ENCODE measurements at places on chromosomes 2 and 18.

DNA sequence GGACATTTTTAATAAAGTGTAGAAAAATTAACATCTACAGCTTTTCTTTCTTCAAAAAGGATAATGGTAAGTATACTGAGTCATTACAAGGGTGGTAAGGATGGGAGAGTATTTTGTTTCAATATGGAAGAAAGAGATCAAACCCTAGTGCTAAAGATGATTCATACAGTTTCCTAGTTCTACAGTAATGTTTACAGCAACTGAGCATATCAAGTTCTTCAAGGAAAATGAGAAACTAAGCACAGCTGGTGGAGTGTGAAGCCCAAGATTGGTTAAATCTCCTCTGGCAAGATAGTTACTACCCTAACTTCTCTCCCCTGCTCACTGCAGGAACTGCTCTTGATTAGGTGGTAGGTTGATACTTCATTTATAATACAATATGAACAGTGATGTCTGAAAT is 467.5 kb downstream of the XIRP2 start:
- H3K27ac ChIP-seq: no peak overlapping the region
- no peaks in the 10 kb centered on the region for H3K4me1 ChIP-seq
- peak; percentile 35 for DNase-seq
- no peaks in the 10 kb centered on the region for H3K36me3 ChIP-seq

GRCh38 chr18:35099911-35100310 is 58.7 kb downstream of the MAPRE2 start:
- H3K27ac ChIP-seq: no peak overlapping the region
- H3K36me3 ChIP-seq: no peaks in the 10 kb centered on the region
- H3K27me3 ChIP-seq: no peaks in the 10 kb centered on the region
- no peak overlapping the region for H3K4me3 ChIP-seq
- no peak for DNase-seq

- no peak for DNase-seq
- H3K27me3 ChIP-seq: no peaks in the 10 kb centered on the region
- no peak overlapping the region for H3K4me3 ChIP-seq
These were observed 63.4 kb downstream of the MREG start for GRCh38 chr2:215949991-215950404.

DNA sequence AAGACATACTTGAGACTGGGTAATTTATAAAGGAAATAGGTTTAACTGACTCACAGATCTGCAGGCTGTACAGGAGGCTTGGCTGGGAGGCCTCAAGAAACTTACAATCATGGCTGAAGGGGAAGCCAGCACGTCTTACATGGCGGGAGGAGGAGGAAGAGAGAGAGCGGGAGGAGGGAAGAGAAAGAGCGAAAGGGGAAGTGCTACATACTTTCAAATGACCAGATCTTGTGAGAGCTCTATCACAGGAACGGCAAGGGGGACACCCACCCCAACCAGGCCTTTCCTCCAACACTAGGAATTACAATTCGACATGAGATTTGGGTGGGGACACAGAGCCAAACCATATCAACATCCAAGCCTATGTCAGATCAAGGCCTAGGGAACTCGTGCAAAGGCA is 24.2 kb downstream of the MYL12B start:
- no peak for DNase-seq
- no peaks in the 10 kb centered on the region for H3K36me3 ChIP-seq
- no peaks in the 10 kb centered on the region for H3K27me3 ChIP-seq
- peaks cover 20% of the 10 kb centered on the region for H3K4me1 ChIP-seq
- H3K4me3 ChIP-seq: no peak overlapping the region
- H3K27ac ChIP-seq: no peak overlapping the region

GRCh38 chr2:141063406-141063805 is 1067.4 kb downstream of the LRP1B start:
- H3K4me3 ChIP-seq: no peak overlapping the region
- no peaks in the 10 kb centered on the region for H3K4me1 ChIP-seq
- no peaks in the 10 kb centered on the region for H3K36me3 ChIP-seq
- DNase-seq: no peak

- H3K36me3 ChIP-seq: no peaks in the 10 kb centered on the region
- no peak overlapping the region for H3K27ac ChIP-seq
- H3K4me1 ChIP-seq: no peaks in the 10 kb centered on the region
- no peak overlapping the region for H3K4me3 ChIP-seq
These were observed 294.2 kb downstream of the NDUFA10 start for GRCh38 chr2:239730897-239731296.

DNA sequence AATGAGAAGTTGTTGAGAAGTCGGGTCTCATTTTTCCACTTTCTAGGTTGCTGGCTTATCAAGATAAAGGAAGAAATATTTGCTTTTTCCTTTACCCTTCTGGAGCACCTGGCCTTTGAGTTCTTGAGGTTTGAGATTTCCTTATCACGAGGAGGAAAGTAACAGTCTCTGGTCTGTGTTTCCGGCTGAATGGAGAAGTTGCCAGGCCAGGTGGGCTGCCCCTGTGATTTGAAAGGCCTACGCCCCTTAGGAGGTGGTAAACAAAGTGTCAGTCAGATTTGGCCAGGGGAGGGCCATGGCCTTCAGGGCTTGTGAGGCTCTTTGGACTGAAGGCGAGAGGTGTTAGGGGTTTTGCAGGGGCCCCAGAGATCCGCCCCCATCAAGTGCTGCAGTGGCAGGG is 156.7 kb upstream of the HAAO start:
- H3K4me1 ChIP-seq: peaks cover 6% of the 10 kb centered on the region
- H3K36me3 ChIP-seq: no peaks in the 10 kb centered on the region
- no peak overlapping the region for H3K4me3 ChIP-seq

- H3K27ac ChIP-seq: no peak overlapping the region
- no peaks in the 10 kb centered on the region for H3K27me3 ChIP-seq
- H3K4me1 ChIP-seq: no peaks in the 10 kb centered on the region
- no peaks in the 10 kb centered on the region for H3K36me3 ChIP-seq
- no peak for DNase-seq
- H3K4me3 ChIP-seq: no peak overlapping the region
These were observed 221.4 kb downstream of the NDUFA10 start for GRCh38 chr2:239803766-239804115.

GRCh38 chr2:241895712-241896641 is 26.4 kb downstream of the RTP5 start:
- no peaks in the 10 kb centered on the region for H3K36me3 ChIP-seq
- peaks cover 34% of the 10 kb centered on the region for H3K4me1 ChIP-seq
- no peak overlapping the region for H3K27ac ChIP-seq
- no peak overlapping the region for H3K4me3 ChIP-seq

- H3K27me3 ChIP-seq: no peaks in the 10 kb centered on the region
- no peak overlapping the region for H3K4me3 ChIP-seq
- no peak for DNase-seq
- no peaks in the 10 kb centered on the region for H3K36me3 ChIP-seq
- no peak overlapping the region for H3K27ac ChIP-seq
These were observed 298.4 kb downstream of the NYAP2 start for GRCh38 chr2:225697936-225698335.

DNA sequence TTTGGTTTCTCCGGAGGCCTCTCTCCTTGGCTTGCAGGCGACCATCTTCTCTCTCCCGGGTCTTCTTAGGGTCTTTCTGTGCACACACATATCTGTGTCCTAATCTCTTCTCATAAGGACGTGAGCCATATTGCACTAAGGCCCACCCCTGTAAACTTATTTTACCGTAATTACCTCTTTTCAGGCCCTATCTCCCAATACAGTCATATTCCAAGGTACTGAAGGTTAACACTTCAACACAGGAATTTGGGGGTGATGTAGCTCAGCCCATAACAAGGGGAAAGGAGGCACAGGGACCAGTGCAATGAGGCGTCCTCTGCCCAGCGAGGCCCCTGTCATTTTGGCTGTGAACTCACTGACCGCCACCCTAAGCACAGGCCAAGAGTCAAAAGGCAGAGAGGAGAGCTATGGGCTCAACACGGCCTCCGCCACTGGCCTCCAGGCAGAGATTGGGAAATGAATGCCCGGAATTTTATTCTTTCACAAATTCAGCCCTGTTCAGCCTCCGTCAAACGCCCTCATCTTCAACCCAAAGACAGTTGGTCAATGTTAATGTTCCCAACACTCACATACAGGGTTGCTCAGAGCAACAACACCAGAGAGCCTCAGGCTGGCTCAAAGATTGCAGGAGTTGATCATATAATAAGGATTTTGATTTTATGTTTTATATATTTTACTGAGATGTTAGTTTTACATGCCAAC is 15.9 kb upstream of the NMUR1 start:
- H3K27me3 ChIP-seq: no peaks in the 10 kb centered on the region
- no peak overlapping the region for H3K4me3 ChIP-seq
- no peak for DNase-seq
- H3K27ac ChIP-seq: no peak overlapping the region
- H3K4me1 ChIP-seq: peaks cover 7% of the 10 kb centered on the region

- no peak overlapping the region for H3K4me3 ChIP-seq
- no peaks in the 10 kb centered on the region for H3K4me1 ChIP-seq
- DNase-seq: no peak
- no peaks in the 10 kb centered on the region for H3K36me3 ChIP-seq
- H3K27ac ChIP-seq: no peak overlapping the region
- no peaks in the 10 kb centered on the region for H3K27me3 ChIP-seq
These were observed 53.3 kb downstream of the NEDD4L start for GRCh38 chr18:58097121-58097906.

DNA sequence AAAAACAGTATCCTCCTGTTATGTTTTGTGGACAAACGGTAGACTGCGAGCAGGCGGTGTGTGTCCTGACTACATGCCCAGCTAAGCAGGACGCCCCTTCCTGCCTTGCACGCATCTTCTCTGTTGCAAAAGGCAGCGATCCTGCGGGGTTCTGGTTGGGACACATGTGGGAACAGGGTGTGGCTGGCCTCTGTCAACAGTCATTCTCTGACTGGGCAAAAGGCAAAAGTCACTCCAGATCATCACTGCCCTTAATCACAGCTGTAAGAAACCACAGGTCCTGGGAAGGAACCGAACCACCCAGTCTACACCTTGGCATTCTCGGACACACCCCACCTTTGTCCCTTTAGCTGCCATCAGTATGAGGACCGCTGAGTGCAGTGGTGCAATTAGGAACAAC is 44.3 kb upstream of the TMEM87B start:
- DNase-seq: no peak
- H3K27me3 ChIP-seq: no peaks in the 10 kb centered on the region
- no peaks in the 10 kb centered on the region for H3K4me1 ChIP-seq
- no peak overlapping the region for H3K4me3 ChIP-seq
- H3K36me3 ChIP-seq: no peaks in the 10 kb centered on the region

GRCh38 chr2:210199186-210199765 is 26.0 kb downstream of the ACADL start:
- peaks cover 19% of the 10 kb centered on the region for H3K4me1 ChIP-seq
- no peak overlapping the region for H3K27ac ChIP-seq
- no peaks in the 10 kb centered on the region for H3K36me3 ChIP-seq
- no peaks in the 10 kb centered on the region for H3K27me3 ChIP-seq
- peak; percentile 56 for DNase-seq

GRCh38 chr2:165277295-165277694 is 38.1 kb downstream of the SCN2A start:
- no peaks in the 10 kb centered on the region for H3K27me3 ChIP-seq
- no peaks in the 10 kb centered on the region for H3K36me3 ChIP-seq
- no peak overlapping the region for H3K27ac ChIP-seq
- no peak for DNase-seq

DNA sequence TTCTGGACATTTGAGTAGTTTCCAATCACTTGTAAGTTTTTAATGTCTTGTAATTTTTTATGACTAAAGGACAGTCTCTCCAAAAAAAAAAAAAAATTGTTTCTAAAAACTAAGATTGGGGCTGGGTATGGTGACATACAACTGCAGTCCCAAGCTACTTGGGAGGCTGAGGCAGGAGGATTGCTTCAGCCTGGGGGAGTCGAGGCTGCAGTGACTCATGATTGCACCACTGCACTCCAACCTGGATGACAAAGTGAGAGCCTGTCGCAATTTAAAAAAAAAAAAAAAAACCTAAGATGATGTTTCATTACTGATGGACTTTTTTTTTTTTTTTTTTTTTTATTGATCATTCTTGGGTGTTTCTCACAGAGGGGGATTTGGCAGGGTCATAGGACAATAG is 34.4 kb upstream of the PKDCC start:
- H3K4me3 ChIP-seq: no peak overlapping the region
- no peaks in the 10 kb centered on the region for H3K36me3 ChIP-seq
- H3K4me1 ChIP-seq: peaks cover 22% of the 10 kb centered on the region
- DNase-seq: no peak
- no peak overlapping the region for H3K27ac ChIP-seq

- H3K4me3 ChIP-seq: no peak overlapping the region
- no peaks in the 10 kb centered on the region for H3K4me1 ChIP-seq
- no peak overlapping the region for H3K27ac ChIP-seq
- no peak for DNase-seq
- 0 out of 2 replicates have a peak, but pooled peaks cover 2% of the 10 kb centered on the region for H3K27me3 ChIP-seq
- no peaks in the 10 kb centered on the region for H3K36me3 ChIP-seq
These were observed 221.2 kb upstream of the HNRNPA3 start for GRCh38 chr2:176991411-176991810.

DNA sequence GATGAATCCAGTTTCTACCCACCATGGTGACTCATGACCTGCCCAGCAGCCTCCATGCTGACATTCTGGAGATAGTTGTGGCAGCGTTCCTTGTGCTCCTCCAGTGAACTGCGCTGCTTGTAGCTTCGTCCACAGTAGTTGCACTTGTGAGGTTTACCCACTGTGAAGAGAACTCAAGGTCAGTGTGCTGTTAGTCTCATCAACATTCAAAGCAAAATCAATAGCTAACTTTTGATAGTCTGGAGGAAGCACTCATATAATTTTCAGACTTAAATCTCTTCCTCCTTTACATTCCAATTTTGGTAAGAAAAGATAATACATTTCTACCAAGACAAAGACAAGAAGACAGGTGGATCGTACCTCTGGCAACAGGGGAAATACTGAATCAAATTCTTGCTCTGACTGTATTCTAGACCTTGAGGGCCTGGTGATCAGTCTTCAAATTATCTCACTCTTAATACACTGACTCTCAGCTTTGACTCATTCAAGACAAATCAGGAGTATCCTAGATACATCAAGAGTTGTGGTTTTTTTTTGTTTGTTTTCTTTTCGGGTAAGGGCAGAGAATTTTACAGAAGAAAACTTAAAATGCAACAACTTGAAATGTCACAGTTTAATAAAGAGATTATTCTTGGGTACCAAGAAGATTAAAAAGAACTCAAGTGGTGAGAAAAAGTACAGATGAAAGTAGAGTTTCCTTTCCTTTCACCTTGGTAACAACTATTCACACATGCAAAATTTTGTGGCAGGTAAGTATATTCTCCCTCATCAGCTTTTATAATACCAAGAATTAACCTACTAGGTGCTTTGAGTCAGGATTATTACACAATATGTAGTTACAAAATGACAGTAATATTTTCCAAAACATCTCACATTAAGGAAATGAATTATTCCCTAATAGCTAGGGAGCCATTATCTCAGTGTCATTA is 129.2 kb downstream of the IKZF2 start:
- no peaks in the 10 kb centered on the region for H3K4me1 ChIP-seq
- no peak overlapping the region for H3K27ac ChIP-seq
- H3K36me3 ChIP-seq: no peaks in the 10 kb centered on the region
- H3K27me3 ChIP-seq: no peaks in the 10 kb centered on the region
- DNase-seq: no peak

- peak overlapping the region; percentile 13 for H3K27ac ChIP-seq
- H3K36me3 ChIP-seq: peaks cover 6% of the 10 kb centered on the region
- DNase-seq: no peak
- H3K27me3 ChIP-seq: no peaks in the 10 kb centered on the region
- H3K4me3 ChIP-seq: no peak overlapping the region
These were observed 7.7 kb downstream of the MGAT5 start for GRCh38 chr2:134261398-134262131.

GRCh38 chr18:28074076-28074475 is 102.9 kb downstream of the CDH2 start:
- H3K4me3 ChIP-seq: no peak overlapping the region
- peaks cover 3% of the 10 kb centered on the region for H3K4me1 ChIP-seq
- H3K27ac ChIP-seq: no peak overlapping the region
- H3K27me3 ChIP-seq: no peaks in the 10 kb centered on the region
- no peaks in the 10 kb centered on the region for H3K36me3 ChIP-seq

Measured in SJCRH30 (cell line).